Left kidney (tissue), 8 donors: ENCODE measurements at places on chromosomes 12 and 14.

- DNase-seq = no peak
Measured at GRCh38 chr12:29133181-29133580, 15.9 kb upstream of the FAR2 start.

DNA sequence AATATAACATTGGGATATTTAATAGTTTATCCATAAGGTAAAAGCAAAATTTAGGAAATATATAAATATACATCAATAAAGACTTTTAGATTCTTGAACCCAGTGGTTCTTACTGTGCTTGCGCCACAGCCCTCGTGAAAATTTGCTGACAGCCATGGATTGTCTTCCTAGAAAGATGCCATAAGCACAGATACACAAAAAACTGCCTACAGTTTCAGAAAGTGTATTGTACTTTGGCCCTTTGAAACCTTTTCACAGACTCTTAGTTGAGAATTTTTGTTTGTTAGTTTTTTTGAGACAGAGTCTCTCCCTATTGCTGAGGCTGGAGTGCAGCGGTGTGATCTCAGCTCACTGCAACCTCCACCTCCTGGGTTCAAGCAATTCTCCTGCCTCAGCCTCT, 28.1 kb downstream of the DEPDC4 start:
- no peak for DNase-seq

GRCh38 chr14:89373185-89373584, 43.8 kb downstream of the FOXN3 start:
- no peak for DNase-seq

GRCh38 chr14:85093631-85094330, 436.2 kb upstream of the FLRT2 start:
- no peak for DNase-seq

DNA sequence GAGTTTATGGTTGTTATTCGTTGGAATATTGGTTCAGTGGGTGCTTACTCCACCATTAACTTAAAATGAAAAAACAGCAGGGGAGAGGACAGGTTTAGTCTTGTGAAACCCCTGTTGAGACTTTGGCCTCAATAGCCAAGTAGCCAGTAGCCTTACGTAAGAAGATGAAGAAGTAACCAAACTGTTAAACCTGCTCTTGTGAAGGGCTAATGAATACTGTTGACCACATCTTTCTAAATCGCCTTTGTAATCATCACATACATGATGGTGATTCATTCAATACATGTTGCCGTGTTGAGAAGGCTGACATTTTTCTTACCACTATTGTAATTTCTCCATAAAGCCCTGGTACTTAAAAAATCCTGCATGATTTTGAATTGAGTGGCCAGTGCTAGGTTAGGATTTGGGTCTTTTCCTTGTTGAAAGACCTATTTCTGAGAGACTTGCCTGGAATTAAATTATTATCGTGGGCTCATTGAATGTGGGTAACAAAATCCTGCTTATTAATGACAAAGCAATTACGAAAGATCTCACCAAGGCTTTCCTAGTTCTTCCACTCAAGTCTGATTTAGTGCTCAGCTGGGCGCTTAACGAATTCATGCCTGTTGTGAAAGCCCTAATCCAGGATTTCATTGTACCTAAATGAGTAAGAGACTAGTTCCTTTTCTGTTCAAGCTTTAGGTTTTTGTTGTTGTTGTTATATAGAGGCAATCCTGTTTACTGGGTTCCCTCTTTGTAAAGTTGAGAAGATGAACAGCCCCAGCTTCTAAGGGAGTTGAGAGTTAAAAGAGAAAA, 333.1 kb downstream of the FUT8 start:
- no peak for DNase-seq

GRCh38 chr12:130641533-130642184, 74.4 kb downstream of the RIMBP2 start:
- DNase-seq = no peak

DNA sequence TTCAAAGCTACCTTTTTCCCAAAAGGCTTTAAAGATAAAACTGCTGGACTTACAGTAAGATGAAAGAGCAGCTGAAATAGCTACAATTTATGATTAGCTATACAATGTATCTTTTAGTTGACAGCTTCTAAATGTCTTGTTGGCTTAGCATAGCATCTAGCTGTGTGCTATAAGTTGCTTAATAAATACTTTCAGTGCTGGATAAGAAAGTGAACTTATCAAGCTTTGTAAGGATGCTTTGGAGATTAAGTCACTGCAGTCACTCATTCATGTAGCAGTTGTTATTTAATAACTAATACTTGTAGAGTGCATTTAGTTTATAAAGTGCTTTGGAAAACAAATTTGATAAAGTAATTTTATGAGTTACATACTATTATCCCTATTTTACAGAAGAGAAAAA, 14.6 kb downstream of the CFAP54 start:
- no peak for DNase-seq

GRCh38 chr12:76711241-76711640, 52.7 kb upstream of the ZDHHC17 start:
- no peak for DNase-seq

- DNase-seq = no peak
Measured at GRCh38 chr14:68033336-68033932, 213.9 kb downstream of the RAD51B start.
